Right renal pelvis (tissue), 4 donors: ENCODE measurements at places on chromosomes 7 and 10. TPM values are rescaled to one million over a fixed set of nuclear protein-coding genes. Genes with fewer than 3 reads are reported as not detected.

- no peak for DNase-seq
Measured at GRCh38 chr10:100688201-100688600, 57.2 kb upstream of the PAX2 start.

- no peak for DNase-seq
Measured at GRCh38 chr7:158353606-158354570, 233.7 kb downstream of the PTPRN2 start.

- DNase-seq: no peak
Measured at GRCh38 chr7:140017543-140017942, 45.2 kb downstream of the PARP12 start.

GRCh38 chr10:116961406-116962251 lies 43.4 kb downstream of the SHTN1 start:
- DNase-seq: no peak

DNA sequence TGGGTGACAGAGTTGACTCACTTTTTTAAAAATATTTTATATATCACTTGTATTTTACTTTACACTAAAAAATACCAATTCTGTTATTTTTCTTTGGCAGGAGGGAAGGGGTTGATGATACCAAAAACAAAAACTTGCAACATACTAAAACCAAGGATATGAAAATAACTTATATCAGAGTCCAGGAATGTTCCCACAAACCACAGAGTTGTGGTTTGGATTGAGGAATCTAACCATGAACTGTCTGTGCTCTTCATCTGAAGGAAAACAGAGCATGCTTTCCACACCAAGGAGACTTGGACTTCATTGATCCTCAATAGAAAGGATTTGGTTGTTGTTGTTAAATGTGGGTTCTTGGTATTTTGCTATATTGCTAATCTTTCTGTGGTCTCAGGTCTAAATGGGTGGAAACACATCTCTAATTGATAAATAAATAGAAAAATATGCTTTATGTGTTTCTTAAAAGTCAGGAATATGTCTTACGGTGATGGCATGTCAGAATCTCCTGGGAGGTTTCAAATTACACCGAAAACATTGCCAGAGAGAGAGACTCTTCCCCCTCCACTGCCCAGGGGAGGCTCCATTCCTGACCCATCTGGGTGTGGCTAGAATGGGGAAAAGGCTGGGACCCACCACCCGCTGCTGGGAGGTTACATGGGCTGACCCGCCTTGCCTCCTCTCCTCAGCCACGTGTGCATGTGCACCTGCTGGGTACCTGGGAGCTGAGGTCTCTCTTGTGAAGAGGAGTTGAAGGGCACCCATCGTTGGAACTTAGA lies 46.9 kb upstream of the STK17A start:
- DNase-seq: no peak

GRCh38 chr7:134315679-134316538 lies 821 bp downstream of the SLC35B4 start:
- DNase-seq: no peak

- no peak for DNase-seq
Measured at GRCh38 chr10:6918305-6918704, 338.2 kb upstream of the PRKCQ start.

GRCh38 chr7:132381742-132382472 lies 194.4 kb downstream of the PLXNA4 start:
- no peak for DNase-seq

DNA sequence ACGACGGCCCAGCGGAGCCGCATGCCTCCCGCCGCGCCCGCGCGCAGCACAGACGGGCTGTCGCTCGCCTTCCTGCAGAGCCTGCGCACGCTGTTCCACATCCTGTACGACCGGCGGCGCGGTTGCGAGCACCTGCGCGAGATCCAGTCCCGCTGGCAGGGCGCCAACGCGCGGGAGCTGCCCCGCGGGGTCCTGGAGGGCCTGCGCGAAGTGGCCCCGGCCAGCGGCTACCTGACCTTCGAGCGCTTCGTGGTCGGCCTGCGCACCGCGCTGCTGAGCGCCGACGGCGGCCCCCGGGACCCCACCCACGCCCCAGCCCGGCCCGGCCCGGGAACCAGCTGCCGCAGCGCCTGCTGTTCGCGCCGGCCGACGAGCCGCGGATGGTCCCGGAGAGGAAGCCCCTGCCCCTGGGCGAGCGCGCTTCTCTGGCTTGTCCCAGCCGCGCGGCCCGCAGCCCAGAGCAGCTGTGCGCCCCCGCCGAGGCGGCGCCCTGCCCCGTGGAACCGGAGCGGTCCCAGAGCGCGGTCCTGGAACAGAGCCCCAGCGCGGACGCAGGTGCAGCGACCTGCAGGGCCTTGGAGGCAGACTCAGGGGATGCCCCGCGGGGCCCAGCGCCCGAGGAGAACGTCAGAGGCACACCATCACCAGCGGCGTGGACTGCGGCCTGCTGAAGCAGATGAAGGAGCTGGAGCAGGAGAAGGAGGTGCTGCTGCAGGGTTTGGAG lies 25.3 kb upstream of the ZNF716 start:
- no peak for DNase-seq

DNA sequence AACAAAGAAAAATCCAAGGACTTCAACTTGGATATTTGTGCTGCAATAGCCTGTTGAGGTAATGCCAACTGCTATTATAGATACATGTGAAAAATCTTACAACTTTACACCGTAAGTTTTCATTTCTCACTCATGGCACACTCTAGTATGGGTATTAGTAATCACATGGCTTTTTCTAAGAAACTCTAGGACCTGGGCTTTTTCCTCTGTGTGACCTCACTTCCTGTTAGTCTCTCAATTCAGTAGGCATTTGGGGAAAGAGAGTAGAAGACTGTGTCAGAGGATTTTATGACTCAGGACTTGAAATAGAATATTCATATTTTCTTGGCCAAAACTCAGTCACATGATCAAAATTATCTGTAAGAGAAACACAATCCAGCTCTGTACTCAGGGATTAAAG lies 1049.9 kb downstream of the REEP3 start:
- no peak for DNase-seq

GRCh38 chr10:90111671-90112070 lies 410.3 kb downstream of the KIF20B start:
- DNase-seq: no peak

DNA sequence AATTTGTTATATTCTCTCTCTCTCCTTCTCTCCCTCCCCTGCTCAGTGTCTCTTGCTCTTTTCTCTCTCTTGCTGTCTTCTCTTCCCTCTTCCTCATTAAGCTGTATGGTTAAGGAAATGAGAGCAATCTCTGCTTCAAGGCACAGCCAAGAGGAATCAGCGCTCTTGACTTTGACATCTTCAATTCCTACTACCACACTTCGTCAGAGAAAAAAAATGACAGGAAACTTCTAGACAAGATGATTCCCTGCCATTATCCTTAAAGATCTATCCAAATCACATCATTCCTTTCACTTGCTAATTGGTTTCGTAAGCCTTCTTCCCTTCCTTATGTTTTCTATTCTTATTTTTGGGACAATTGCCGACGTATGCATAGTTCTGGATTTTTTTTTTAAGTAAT lies 425.0 kb downstream of the KCNMA1 start:
- no peak for DNase-seq

DNA sequence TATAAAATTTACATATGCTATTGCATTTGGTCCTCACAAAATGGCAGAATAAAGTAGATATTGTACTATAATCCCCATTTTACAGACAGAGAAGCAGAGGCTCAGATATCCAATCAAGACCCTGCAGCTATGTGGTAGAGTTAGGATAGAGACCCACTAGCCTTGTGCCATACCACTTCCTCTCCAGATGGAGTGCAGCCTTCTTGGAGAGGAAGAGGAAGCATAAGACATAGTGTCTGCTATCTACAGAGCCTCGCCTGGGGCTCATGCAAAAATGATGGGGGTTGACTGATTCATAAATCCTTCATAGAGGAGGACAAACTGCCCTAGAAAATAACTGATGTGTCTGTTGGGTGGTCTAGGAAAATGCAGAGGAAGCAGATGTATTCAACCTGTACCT lies 447.3 kb downstream of the KCNMA1 start:
- no peak for DNase-seq

GRCh38 chr7:21920936-21921335 lies 24.8 kb downstream of the CDCA7L start:
- DNase-seq: no peak

PTF1A gene
- 0.19 TPM for polyA plus RNA-seq

DNA sequence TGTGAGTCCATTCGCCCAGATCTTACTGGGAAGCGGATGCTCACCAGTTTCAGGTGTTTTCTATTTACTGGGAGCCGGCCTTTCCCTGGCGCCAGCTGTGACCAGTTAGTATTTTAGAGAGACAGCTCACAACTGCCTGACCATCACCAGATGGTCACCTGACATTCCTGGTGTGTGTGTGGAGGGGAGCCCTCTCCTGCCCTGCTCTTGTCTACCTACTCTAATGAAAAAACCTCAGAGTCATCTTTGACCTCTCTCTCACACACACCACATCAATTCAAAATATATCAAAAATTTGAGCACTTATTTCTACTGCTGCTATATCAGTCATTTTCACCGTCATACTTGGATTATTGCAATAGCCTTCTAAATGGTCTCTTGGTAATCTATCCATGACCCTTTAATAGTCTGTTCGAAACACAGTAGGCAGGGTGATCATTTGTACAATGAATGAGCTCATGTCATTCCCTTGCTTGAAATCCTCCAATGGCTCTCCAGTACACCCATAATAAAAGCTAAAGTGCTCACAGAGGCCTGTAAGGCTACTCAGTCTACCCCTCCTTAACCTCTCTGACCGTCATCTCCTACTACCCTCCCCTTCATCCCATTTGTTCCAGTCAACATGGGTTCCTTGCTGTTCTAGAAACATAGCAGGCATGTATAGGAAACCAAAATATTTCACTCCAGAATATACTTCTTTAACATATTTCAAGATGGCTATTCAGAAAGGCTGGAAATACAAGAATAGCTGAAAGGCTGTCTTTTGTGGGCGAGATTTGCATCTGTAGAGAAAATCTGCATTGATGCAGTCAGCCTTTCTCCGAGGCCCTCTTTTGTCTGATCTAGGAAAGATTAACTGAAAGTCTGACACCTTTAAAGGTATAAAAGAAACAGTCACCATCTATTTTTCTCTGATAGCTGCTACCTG lies 17.5 kb upstream of the NT5C3A start:
- no peak for DNase-seq

DNA sequence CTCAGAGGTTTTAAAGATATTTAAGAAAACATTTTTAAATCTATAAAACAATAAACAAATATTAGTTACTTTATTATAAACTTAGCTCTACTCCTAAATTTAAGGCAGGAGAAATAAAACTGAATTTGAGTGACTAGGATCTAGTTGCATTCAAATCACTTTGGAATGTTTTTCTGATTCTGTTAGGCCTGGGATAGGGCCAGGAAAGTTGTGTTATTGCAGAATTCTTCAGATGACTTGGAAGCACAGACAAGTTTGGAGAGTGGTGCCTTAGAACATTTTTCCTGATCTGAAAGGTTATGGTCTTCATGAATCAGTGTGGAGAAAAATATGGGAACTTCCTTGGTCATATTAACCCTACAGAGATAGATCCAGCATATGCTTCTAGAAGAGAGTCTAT lies 15.6 kb upstream of the SLC25A13 start:
- DNase-seq: no peak
